ENCODE measurements at places on chromosomes 7 and 10. TPM values are rescaled to one million over a fixed set of nuclear protein-coding genes. Genes with fewer than 3 reads are reported as not detected.
A peak's percentile ranks its signal among the peaks of the same experiment; 100 is the strongest.

DNA sequence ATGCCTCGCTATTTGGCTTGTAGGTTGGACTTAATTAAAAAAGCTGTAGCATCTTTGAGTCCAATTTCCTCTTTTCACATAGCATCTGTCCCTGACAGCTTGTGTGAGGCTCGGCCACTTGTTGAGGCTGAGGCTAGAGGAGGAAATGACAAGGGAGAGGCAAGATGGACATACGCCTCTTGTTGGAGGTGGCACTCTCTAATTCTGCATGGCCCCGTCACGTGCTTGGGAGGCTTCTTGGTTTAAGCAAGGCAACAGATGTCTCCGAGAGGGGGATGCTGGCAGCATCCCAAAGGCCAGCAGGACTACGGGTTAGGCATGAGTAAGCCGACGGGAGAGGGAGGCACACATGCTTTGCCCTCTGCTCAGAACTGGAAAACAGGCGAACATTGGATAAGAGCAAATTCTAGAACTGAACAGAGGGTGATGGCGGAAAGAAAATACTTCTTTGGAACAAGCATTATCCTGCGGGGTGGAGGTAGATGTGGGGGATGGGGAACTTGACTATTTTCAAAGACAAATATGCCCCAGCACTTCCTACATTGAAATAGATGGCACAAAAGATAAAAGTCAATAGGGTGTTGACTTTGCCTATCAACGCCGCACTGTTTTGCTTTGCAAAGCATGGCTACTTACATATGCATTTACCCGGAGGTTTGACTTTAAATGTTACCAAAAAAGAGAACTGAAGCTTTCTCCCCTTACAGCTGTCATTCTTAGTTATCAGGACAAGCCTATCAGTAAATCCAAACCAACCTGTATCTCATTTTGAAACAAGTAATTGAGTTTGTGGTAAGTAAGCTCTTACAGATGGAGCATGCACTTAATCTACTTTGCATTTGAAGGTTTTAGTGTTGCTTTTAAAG, 94.8 kb downstream of the CHN2 start:
- peak; percentile 60 for DNase-seq
- H3K27ac ChIP-seq: no peak overlapping the region
- peaks cover 19% of the 10 kb centered on the region for H3K4me1 ChIP-seq
- H3K4me3 ChIP-seq: no peak overlapping the region

DNA sequence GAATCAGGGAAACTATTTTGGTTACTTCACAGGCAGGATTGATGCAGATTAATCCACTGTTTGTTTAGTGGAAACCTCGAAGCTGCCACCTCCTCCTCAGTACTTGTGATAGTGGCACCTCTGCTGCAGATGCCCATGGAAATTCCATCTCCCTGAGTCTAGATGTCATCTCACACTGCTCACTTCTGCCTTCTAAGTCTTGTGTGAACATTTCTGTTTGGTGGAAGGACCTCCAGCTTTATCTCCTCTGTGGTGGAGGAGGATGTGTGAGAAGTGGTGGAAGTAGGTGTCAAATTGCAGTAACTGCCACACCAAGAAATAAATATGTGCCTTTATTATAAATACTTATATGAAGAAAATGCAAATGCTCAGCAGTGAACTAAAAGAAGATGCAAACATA, 25.8 kb upstream of the GPR141 start:
- no peak overlapping the region for H3K27ac ChIP-seq
- H3K4me3 ChIP-seq: no peak overlapping the region
- no peak for DNase-seq
- no peaks in the 10 kb centered on the region for H3K4me1 ChIP-seq
- H3K36me3 ChIP-seq: no peaks in the 10 kb centered on the region

DNA sequence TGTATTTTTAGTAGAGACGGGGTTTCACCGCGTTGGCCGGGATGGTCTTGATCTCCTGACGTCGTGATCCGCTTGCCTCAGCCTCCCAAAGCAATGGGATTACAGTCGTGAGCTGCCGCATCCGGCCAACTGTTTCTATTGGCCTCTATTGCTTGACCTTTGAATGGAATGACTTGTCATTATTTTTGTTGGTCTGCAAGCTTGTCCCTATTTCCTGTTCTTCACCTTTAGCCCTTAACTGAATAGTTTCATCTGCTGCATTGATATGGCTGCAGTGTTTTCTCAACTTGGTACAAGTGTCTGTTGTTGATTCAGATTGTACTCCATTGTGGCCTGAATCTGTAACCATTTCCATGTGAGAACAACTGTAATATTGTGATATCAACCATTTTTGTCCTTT, 105.5 kb downstream of the POLL start:
- no peak for DNase-seq
- H3K4me3 ChIP-seq: no peak overlapping the region
- H3K27ac ChIP-seq: no peak overlapping the region
- H3K27me3 ChIP-seq: no peaks in the 10 kb centered on the region
- no peaks in the 10 kb centered on the region for H3K4me1 ChIP-seq

- DNase-seq: no peak
- no peaks in the 10 kb centered on the region for H3K27me3 ChIP-seq
- no peak overlapping the region for H3K4me3 ChIP-seq
- peaks cover 69% of the 10 kb centered on the region for H3K36me3 ChIP-seq
- H3K4me1 ChIP-seq: no peaks in the 10 kb centered on the region
These were observed 32.2 kb upstream of the GARS1 start for GRCh38 chr7:30562498-30562897.

The CALML5 gene
- not detected for total RNA-seq

GRCh38 chr10:84789026-84789425, 460.6 kb downstream of the CCSER2 start:
- H3K27me3 ChIP-seq: no peaks in the 10 kb centered on the region
- H3K36me3 ChIP-seq: no peaks in the 10 kb centered on the region
- no peaks in the 10 kb centered on the region for H3K4me1 ChIP-seq
- no peak for DNase-seq
- H3K4me3 ChIP-seq: no peak overlapping the region

DNA sequence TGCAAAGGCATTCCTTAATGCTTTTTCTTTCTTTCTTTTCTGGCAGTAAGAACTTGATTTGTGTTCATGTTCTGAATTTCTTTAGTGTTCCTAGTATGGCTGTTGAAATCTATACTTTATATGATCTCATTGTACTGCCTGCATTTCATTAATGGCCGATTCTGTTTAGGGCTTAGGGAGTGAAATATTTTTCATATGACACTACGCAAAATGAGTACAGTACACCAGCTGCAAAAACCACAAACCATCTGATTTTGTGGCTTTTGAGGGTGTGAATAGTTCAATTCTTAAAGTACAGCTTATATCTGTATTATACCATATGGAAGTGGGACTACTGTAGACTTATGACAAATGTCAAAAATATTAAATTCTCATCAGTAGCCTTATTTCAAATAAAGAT, 69.1 kb upstream of the FOXP2 start:
- H3K27me3 ChIP-seq: no peaks in the 10 kb centered on the region
- no peak overlapping the region for H3K4me3 ChIP-seq
- H3K4me1 ChIP-seq: no peaks in the 10 kb centered on the region
- no peaks in the 10 kb centered on the region for H3K36me3 ChIP-seq
- H3K27ac ChIP-seq: no peak overlapping the region

The LIPM gene
- total RNA-seq: not detected

- H3K27me3 ChIP-seq: no peaks in the 10 kb centered on the region
- no peak for DNase-seq
- H3K27ac ChIP-seq: no peak overlapping the region
- no peaks in the 10 kb centered on the region for H3K36me3 ChIP-seq
These were observed 29.9 kb upstream of the RAPGEF5 start for GRCh38 chr7:22386865-22387264.

- no peaks in the 10 kb centered on the region for H3K36me3 ChIP-seq
- no peak for DNase-seq
- no peak overlapping the region for H3K4me3 ChIP-seq
- H3K27me3 ChIP-seq: no peaks in the 10 kb centered on the region
- no peaks in the 10 kb centered on the region for H3K4me1 ChIP-seq
These were observed 36.6 kb downstream of the PRKCQ start for GRCh38 chr10:6543431-6544005.

The CTAGE15 gene
- 0.43 TPM for total RNA-seq

The FKBP9 gene
- total RNA-seq: 135 TPM

The KLHDC10 gene
- total RNA-seq: 17.2 TPM

The CYP3A4 gene
- total RNA-seq: not detected

The HACD1 gene
- total RNA-seq: 155 TPM

GRCh38 chr7:5213286-5213645, 23.2 kb downstream of the WIPI2 start:
- peaks cover 85% of the 10 kb centered on the region for H3K36me3 ChIP-seq
- H3K4me3 ChIP-seq: no peak overlapping the region
- no peak overlapping the region for H3K27ac ChIP-seq
- no peak for DNase-seq
- no peaks in the 10 kb centered on the region for H3K4me1 ChIP-seq

The CPN1 gene
- total RNA-seq: not detected

The NUTM2A gene
- 1.2 TPM for total RNA-seq

The SPAG6 gene
- not detected for total RNA-seq

GRCh38 chr10:21587391-21587790, 53.4 kb downstream of the MLLT10 start:
- H3K4me3 ChIP-seq: no peak overlapping the region
- no peaks in the 10 kb centered on the region for H3K27me3 ChIP-seq
- no peaks in the 10 kb centered on the region for H3K36me3 ChIP-seq
- no peaks in the 10 kb centered on the region for H3K4me1 ChIP-seq
- DNase-seq: no peak
- no peak overlapping the region for H3K27ac ChIP-seq

DNA sequence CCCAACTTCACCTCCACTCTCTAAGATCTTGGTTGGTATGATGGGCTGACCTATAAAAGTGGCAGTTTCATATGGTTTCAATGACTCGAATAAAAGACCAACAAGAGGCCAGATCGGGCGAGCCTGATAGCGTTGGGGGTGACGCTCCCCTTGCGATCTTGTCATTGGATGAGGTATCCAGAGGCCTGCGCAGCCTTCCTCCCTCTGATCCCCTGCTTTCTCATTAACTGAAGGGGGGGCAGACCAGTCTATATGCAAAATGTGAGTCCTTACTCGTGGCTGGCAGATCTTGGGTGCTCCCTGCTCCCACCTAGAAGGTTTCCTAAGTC, 937 bp upstream of the COBL start:
- no peak for DNase-seq
- H3K27me3 ChIP-seq: peaks cover 29% of the 10 kb centered on the region
- peaks cover 16% of the 10 kb centered on the region for H3K4me1 ChIP-seq
- H3K36me3 ChIP-seq: no peaks in the 10 kb centered on the region
- H3K27ac ChIP-seq: peak overlapping the region; percentile 65
- H3K4me3 ChIP-seq: no peak overlapping the region

The SKAP2 gene
- 8.8 TPM for total RNA-seq

The CHN2 gene
- 54.4 TPM for total RNA-seq

GRCh38 chr7:100516135-100516812, 22.7 kb upstream of the AGFG2 start:
- no peak overlapping the region for H3K4me3 ChIP-seq
- no peaks in the 10 kb centered on the region for H3K4me1 ChIP-seq
- H3K27ac ChIP-seq: no peak overlapping the region

DNA sequence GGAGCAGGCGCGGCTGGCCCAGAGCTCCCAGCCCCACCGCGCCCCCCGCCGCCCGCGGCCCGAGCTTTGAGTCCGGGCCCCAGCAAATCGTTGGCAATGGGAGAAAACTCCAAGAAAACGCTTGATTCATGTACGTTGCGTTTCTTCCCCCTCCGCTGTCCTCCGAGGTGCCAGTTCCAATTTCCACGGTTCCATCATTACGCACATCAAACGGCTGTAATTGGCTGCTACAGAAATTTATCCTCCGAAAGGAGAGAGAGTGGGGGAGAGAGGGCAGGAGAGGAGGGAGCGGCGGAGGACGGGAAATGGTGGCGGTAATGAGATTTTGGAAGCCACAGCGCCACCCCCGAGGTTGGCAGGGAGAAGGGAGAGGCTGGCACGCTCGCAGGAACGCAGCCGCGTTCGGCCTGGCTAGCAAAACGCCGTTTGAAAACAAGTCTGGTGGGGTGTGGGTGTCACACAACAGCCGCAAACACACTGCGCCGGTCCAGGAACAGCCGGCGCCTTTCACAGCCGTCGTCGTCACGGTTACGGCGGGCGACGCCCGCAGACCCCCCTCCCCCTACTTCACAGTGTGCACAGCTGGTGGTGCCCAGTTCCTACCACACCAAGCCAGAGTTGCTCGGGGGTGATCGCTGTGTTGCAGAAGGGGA, 57.5 kb downstream of the UNCX start:
- H3K27me3 ChIP-seq: peaks cover 32% of the 10 kb centered on the region
- H3K4me3 ChIP-seq: peak overlapping the region; percentile 45
- no peak overlapping the region for H3K27ac ChIP-seq
- DNase-seq: peak; percentile 28

The DOCK1 gene
- total RNA-seq: 25.5 TPM

The TMEM196 gene
- total RNA-seq: not detected

The CNTNAP2 gene
- total RNA-seq: 2.6 TPM

DNA sequence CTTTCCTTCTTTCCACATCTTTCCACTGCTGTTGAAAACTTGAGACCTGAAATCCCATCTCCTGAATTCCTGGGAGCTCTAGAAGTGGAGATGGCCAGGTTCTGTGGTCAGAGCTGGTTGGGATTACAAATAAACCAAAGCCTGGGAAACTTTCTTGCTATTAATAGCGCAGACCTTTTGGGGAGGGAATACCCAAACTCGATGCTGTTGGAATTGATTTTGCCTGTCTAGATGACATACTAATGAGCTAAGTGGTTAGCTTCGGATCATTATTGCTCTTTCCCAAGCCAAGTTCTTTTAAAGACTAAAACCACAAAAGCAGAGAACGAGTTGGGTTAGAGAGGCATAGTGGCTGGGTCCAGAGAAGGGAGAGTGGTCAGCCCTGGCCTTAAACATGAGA, 76.6 kb downstream of the TCF7L2 start:
- H3K27ac ChIP-seq: peak overlapping the region; percentile 44
- no peak overlapping the region for H3K4me3 ChIP-seq
- no peak for DNase-seq
- H3K4me1 ChIP-seq: peaks cover 44% of the 10 kb centered on the region
